Amniotic epithelial cell (primary cell): ENCODE measurements at places on chromosomes 1 and 21.

DNA sequence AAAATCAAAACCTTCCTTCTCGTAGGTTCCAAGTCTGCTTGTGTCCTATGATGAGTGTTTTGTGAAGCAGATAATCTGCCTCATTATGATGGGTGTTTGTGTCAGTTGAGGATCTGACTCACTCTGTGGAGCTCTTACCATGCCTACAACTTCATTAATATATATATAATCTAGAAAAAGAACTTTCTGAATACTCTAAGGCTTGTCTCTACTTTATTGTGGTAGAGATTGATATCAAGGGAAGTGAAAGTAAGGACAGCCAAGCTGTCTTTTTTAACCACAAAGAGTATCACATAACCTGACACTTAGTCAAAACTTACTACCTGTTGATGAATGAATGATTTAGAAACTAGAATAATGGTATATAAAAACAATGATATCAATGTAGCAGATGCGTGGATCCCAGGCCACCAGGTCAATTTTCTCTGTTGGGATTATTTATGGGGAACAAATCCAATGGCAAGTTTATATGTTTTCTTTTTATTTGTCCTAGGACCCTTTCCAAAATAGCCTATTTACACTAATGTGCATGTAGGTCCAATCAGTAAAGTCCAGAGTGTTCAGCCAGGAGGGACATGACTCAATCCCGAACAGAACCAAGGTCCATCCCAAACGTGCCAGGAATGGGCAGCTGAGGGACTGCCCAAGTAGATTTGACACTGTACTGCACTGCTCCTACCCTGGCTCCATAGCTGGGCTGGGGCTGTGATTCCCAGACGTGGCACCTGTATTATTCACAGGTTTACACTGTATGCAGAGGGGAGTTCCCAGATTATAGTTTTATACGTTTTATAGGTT, 182.3 kb upstream of the GREM2 start:
- peak; percentile 19 for DNase-seq

DNA sequence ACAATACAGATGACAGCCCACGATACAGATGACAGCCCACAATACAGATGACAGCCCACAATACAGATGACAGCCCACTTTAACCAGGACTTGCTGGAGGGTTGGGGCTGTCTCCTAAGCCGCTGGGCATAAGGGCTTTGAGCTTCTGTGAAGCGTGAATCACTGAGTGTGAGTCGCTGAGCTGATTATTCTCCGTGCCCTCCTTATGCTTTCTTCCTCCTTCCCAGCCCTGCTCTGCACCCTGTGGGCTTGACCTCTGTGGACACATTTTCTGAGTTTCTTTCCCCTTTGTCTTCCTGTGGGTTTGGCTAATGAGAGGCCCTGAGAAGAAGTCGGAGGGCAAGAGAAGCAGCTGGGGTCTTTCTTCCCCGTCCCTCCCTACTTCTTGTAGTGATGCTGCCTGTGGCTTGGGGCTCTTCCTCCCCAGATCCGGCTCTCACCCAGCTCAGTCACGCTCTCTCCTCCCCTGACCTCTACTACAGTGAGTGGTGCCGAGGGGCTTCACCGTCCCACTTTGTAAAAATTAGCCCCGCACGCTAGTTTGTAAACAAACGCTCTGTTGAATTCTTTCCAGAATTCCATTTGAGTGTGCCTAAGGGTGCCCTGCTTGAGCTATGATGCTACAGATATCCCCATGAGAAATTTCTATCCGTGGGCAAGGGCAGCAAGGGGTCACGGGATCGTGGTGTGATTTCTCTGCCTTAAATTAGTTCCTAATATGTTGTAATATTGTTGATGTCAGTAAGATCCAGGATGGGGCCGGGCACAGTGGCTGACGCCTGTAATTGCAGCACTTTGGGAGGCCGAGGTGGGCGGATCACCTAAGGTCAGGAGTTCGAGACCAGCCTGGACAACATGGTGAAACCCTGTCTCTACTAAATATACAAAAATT, 46.4 kb upstream of the SOD1 start:
- no peak for DNase-seq

- peak; percentile 83 for DNase-seq
These were observed 332.4 kb downstream of the CAMTA1 start for GRCh38 chr1:7117399-7118281.

DNA sequence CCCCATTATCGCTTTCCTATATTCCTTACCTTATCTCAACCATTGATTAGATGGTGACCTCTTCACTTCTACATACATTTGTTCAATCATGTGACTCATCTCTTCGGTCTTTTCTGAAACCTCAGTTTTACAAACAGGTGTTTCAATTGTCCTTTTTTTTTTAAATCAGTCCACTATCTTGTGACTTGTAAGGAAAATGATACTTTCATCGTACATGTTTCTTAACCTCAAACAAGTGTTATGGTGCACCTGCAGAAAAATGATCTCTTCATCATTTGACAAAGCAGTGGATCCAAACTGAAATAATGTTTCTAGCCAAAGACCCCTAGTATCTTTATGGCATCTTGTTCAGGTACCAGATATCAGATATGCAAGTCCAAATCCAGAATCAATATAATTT, 1157.2 kb downstream of the MRPL39 start:
- no peak for DNase-seq

GRCh38 chr1:37656881-37657280, 22.2 kb upstream of the RSPO1 start:
- DNase-seq: no peak

DNA sequence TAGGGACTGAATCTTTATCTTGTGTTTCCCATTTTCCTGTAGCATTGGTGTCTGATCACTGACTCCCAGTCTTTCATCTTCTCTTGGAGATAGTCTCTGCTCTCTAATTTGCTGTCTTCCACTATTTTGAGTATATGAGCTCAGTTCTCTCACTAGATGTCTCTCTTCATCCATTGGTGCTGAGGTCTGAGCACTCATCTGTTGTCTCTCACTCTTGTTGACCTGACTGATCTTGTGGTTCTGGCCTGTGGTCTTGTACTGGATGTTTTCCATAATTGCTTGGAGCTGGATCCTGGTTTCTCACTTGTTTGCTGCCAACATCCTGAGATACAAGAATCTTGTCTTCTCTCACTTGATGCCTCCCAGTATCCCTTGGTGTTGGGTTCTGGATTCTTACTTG, 25.1 kb upstream of the S100A11 start:
- DNase-seq: no peak

DNA sequence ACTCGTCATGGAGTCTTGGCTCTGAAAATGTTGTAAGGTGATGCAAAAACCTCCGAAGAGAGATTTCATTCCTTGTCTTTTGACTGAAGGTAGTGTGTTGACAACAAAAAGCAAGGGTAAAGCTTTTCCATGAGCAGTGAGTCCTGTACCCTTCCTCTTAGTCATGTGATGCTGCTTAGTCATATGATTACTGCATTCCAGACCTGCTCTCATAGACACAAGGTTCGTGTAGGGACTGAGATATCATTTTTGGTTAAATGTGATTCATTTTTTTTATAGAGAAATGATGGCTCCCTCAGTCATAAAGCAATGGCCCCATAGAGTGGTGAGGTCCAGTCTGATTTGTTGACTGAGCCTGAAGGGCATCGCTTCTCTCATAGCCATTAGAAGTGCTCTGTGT, 9.2 kb downstream of the KCNJ6 start:
- DNase-seq: peak; percentile 21

DNA sequence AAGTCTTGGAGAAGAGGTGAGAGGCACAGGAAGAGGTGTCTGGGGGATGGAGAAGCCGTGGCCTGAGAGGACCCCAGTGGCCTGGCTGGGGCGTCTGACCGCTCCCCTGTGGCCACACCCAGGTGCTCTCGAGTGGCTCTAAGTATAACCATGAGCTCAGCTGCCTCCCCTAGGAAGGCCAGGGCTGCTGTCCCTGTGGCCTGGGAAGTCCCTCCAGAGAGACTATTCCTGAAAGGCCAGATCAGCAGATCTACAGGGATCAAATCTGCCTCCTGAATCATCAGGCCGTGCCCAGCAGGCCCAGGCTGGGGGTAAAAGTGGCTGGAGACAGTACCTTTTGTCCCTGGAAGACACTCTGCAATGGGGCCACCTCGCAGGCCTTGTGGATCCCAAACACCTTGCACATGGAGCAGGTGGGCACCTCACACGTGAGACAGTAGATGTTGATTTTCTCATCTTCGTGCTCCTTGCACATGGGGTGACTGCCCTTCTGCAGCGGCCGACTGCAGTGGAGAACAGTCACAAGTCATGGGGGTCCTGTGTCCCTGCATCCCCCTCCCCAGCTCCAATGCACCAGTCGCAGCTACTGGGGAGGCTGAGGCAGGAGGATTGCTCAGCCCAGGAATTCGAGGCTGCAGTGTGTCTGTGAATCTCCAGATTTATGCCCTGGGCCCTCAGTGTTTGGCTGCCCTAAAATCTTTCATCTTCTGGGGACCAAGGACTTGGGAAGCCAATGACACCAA, 6.4 kb downstream of the TRIM63 start:
- no peak for DNase-seq

GRCh38 chr1:67956116-67956515, 94.3 kb downstream of the DIRAS3 start:
- DNase-seq: peak; percentile 69

DNA sequence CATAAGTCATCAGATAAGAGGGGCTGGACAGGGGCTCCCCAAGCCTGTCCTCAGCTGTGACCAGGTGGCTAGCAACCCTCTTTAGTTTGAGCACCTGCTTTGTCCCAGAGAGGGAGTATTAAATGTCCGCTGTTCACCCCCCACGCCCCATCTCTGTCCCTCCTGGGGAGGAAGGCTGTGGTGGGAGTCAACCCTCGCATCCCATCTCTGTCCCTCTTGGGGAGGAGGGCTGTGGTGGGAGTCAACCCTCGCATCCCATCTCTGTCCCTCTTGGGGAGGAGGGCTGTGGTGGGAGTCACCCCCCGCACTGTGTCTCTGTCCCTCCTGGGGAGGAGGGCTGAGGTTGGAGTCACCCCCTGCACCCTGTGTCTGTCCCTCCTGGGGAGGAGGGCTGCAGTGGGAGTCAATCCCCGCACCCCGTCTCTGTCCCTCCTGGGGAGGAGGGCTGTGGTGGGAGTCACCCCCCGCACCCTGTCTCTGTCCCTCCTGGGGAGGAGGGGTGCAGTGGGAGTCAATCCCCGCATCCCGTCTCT, 72.6 kb upstream of the ABCG1 start:
- no peak for DNase-seq

- DNase-seq: no peak
These were observed 2.0 kb upstream of the TRIM58 start for GRCh38 chr1:247854899-247855545.

DNA sequence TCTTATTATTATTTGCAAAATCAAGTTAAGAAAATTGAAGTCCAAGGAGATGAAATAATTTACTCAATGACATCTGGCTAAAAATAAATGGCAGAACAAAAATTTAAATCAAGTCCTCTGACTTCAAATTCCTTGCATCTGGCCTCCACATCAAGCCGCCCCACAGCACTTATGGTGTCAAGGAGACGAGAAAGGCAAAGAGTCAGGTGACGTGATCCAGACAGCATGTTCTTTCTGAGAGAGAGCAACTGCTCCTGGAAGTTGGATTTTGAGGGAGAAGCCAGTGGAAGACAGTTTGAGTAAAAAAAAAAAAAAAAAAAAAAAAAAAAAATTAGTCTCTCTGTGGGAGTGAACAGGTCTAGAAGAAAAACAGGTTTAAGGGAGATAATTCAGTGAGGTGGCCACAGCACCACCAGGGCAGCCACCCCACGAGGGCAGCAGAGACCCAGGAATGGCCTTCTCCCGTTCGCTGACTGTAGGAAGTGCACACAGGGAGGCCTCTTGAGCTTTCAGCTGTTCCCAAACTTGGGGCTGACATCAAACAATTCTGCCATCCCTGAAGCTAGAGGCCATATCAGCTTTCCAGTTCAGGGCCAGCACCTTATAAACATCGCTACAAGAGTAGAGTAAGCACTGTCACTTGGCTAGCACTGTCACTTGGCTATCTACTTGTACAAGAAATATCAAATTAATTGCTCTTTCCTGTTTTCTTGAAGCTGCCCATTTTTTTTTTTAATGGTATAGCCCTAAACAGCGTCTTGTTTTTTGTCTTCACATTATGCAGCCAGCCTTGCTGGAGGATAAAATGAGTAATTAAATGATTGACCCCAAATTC, 7.8 kb downstream of the C1orf162 start:
- DNase-seq: peak; percentile 71

GRCh38 chr1:32753532-32754316, 51.2 kb upstream of the SYNC start:
- DNase-seq: peak; percentile 39

- DNase-seq: no peak
These were observed 24.7 kb downstream of the KNCN start for GRCh38 chr1:46526691-46527291.

DNA sequence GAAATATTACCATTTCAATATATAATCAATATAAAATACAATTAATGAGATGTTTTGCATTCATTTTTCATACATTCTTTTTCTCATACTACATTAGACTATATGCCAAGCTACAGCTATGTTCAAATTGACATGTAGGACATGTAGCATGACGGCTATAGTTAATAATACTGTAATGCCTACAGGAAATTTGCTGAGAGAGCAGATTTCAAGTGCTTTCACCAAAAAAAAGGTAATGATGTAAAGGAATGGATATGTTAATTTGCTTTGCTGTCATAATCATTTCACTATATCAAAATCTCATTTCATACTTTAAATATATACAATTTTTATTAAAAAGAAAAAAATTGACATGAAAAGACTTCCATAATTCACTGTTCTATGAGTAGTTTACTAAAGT, 215.1 kb downstream of the KCNH1 start:
- DNase-seq: no peak

- DNase-seq: no peak
These were observed 2.4 kb downstream of the GUCA2A start for GRCh38 chr1:42162181-42162580.

- no peak for DNase-seq
These were observed at the start of gene ARHGEF16 for GRCh38 chr1:3453891-3454810. ARHGEF16 (plus strand) TSS chr1:3454665; CDS start chr1:3463085, 8,420 bp downstream.

- DNase-seq: no peak
These were observed 21.2 kb downstream of the PCAT6 start for GRCh38 chr1:202831906-202832305.

DNA sequence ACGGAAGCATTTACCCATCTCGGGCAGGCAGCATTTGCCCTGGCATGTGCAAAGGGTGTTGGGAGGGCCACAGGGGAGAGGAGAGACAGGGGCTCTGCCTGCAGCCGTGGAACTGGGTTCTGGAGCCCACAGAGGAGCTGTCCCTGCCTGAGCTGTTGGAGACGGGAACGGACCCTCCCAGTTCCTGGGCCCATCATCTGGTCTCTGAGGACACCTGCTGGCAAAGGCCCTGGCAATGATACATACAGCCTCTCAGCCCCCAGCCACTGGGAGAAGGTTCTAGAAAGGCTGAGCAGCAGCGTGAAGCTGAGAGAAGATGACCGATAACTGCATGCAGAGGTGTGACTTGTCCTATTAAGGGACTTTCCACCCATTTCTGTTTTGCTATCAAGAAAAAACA, 31.4 kb downstream of the FAAP20 start:
- DNase-seq: no peak

DNA sequence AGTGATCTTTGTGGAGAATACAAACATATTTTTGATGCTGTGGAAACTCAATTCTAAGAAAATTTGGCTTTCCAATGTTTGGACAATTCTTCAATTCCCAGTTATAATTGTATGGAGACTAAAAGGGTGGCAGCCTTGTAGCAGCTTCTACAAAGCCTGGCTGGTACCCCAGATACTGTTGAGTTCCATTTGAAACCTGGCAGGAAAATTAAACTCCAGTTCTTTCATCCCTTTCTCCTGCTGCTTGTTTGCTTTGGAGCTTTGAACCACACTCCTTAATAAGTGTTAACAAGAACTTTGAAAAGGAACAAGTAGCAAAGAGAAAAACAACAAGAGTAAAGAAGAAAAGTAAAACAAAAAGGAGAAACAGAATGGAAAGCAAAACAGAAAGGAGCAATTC, 172.6 kb upstream of the ADAMTS5 start:
- no peak for DNase-seq

- peak; percentile 5 for DNase-seq
These were observed 244.6 kb upstream of the MAP1LC3C start for GRCh38 chr1:242243472-242243871.
